NCI-H1105 treated with DMSO at 0.1 percent for 48 hours (cell line): ENCODE measurements at places on chromosomes 7 and 10.

GRCh38 chr7:13257661-13258060, 570.2 kb downstream of the ARL4A start:
- DNase-seq: no peak

DNA sequence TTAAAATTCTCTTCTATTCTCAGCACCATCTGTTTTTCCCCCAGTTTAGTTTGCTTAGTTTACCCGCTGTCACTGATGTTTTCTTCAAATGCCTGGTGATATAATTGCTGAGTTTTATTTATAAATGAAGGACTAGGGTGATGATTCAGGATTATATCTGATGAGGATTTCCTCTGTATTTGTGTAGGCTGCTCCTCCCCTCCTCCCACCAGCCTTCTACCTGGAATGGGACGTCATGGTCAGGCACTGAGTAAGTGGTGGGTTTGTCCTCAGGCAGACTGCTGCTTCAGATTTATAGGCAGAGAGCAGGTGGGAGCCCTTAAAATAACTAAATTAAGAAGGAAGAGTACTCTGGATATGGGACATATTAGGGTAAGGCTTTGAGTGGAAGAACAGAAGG, 35.8 kb downstream of the PALS2 start:
- no peak for DNase-seq

DNA sequence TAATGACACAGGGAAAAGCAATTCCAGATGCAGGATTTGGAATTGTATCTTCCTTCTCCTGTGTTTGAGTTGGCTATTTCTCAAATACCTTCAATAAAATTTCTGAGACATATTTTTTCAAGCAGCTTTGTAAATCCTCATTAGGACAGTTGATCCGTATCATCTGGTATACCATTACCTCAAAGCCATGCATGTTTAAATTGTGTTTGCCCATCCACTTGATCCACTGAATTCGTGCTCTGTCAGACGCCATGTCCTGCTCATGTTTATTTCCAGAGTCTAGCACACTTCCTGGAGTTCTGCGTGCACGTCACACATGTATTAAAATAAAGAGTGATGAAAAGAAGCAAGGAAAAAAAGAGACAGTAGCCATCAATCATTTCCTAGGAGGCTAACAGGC, 141.8 kb upstream of the CDC14C start:
- peak; percentile 80 for DNase-seq

GRCh38 chr7:107394831-107395230, 75.0 kb upstream of the GPR22 start:
- no peak for DNase-seq

- no peak for DNase-seq
These were observed 230.6 kb downstream of the MLLT10 start for GRCh38 chr10:21764466-21765189.
